Cerebellum (tissue), 4 donors: ENCODE measurements at places on chromosomes 13 and 19. TPM values are rescaled to one million over a fixed set of nuclear protein-coding genes. Genes with fewer than 3 reads are reported as not detected.

IL12RB1 gene
- total RNA-seq = 0.18 TPM

COL4A1 gene
- total RNA-seq = 151 TPM

MCF2L gene
- total RNA-seq = 109 TPM

ABCA7 gene
- 10.3 TPM for total RNA-seq

TMEM59L gene
- total RNA-seq = 28.9 TPM

PODNL1 gene
- 0.45 TPM for total RNA-seq

SIAH3 gene
- total RNA-seq = 18.0 TPM

AMER2 gene
- 113 TPM for total RNA-seq

ZNF548 gene
- total RNA-seq = 45.7 TPM

CCNA1 gene
- total RNA-seq = 6.6 TPM

ZNF578 gene
- total RNA-seq = 21.2 TPM

ZNF816 gene
- total RNA-seq = 8.9 TPM

ADGRE3 gene
- not detected for total RNA-seq

FARSA gene
- 42.3 TPM for total RNA-seq

UBE2L5 gene
- 0.64 TPM for total RNA-seq

GRCh38 chr19:30024091-30024490 lies 82.1 kb downstream of the URI1 start:
- DNase-seq = no peak

GRCh38 chr13:78816592-78816991 lies 157.6 kb upstream of the OBI1 start:
- DNase-seq = no peak

DNA sequence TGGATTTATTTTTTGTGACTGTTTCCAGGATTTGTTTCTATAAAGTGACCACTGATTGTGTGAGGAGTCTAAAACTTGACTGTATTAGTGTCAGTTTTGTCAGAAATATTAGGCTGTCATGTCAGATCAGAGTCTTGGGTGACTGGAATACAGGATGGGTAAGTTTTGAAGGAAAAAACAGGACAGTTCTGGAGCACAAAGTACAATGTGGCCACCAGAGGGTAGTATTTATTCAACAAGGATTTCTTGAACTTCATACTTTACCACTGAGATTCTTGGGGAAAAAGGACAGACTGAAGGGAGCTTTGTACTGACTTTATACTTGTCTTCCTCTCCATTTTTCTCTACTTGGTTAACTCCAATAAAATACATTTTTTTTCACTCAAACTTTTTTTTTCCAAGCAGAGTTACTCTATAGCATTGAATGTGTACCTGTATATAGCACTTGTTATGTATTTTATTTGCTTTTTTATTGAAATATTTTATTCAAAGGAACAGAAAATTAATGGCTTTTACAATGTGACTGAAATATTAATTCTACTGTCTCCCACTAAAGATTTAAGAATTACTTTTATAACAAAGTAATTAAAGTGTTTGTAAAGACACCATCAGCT lies 51.1 kb downstream of the LMO7 start:
- DNase-seq = no peak

DNA sequence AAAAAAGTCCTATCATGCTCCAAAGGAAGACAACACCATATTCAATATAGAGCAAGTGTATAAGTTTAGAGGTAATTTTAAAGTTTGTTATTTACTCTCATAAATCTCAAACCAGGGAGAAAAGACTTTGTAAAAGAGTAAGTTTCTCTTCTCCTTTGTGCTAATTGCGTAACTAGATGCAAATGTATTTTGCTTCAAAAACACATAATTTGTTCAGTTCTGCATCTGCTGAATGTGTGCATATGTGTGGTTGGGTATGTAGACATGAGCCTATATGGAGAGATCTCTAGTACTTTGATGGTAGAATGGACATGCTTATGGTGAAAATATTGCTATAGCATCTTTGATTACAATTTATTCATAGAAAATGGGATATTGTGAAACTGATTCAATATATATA lies 17.8 kb upstream of the MIR17HG start:
- no peak for DNase-seq

DNA sequence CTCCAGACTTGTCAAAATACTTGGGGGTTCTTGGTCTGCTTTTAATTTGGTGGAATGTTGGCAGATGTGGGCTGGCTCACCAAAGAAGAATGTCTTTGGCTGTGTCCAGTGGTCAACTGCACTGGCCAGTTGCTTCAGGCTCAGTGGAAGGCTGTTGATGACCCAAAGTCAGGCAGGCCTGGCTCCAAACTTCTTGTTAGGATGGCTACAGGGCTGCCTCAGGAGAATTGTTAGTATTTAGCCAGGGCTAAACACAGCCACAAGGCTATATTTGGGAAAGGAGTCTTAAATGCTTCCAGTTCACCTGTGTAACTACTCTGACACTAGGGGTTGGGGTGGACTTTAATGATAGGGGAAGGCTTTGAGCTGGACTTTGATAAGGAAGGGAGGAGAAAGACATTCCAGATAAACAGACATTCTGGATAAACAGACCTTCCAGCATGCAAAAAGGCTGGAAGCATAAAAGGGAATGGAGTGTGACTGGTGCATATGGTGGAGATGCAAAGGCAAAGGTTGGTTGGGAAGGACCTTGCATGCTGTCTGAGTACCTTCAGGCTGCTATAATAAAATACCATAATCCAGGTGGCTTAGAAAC lies 116.8 kb downstream of the FOXO1 start:
- no peak for DNase-seq

- DNase-seq = no peak
Measured at GRCh38 chr19:53088091-53088490, 15.1 kb downstream of the ZNF160 start.

DNA sequence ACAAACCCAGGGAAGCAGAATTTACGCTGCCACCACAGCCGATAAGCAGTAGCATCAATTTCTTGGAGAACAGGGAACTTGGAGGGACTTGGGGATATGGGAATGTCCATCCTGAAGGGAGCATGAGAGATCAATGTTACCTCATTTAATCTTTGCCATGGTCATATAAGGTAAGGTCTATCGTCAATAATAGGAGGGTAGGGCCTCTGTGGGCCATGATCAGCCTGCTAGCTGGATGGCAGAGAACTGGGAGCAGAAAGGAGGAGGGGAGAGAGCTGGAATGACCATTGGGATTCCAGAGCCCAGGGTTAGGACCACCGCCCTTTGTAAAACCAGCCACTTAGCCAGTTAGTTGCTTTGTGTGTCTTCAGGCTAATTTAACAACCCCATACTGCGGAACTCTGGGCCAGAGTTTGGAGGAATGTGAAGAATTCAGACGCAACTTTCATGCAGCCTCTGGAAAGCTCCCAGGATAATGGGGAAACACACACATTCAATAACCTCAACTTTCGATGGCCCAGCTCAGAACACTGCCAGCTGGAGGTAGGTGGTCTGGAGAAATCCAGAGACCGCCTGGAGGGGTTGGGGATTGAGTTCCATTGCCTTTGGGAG lies 40.3 kb downstream of the ZNF557 start:
- DNase-seq = no peak

DNA sequence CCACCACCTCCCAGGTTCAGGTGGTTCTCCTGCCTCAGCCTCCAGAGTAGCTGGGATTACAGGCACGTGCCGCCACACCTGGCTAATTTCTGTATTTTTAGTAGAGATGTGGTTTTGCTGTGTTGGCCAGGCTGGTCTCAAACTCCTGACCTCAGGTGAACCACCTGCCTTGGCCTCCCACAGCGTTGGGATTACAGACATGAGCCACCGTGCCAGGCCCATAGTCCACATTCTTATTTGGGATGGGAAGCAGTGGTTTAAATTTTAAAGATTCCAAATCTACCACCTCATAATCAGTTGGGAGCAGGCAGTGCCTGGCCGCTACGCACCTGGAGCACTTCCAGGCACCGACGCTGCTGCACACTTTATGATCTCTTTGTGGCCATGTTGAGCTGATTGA lies 160.6 kb upstream of the SOX1 start:
- no peak for DNase-seq

DNA sequence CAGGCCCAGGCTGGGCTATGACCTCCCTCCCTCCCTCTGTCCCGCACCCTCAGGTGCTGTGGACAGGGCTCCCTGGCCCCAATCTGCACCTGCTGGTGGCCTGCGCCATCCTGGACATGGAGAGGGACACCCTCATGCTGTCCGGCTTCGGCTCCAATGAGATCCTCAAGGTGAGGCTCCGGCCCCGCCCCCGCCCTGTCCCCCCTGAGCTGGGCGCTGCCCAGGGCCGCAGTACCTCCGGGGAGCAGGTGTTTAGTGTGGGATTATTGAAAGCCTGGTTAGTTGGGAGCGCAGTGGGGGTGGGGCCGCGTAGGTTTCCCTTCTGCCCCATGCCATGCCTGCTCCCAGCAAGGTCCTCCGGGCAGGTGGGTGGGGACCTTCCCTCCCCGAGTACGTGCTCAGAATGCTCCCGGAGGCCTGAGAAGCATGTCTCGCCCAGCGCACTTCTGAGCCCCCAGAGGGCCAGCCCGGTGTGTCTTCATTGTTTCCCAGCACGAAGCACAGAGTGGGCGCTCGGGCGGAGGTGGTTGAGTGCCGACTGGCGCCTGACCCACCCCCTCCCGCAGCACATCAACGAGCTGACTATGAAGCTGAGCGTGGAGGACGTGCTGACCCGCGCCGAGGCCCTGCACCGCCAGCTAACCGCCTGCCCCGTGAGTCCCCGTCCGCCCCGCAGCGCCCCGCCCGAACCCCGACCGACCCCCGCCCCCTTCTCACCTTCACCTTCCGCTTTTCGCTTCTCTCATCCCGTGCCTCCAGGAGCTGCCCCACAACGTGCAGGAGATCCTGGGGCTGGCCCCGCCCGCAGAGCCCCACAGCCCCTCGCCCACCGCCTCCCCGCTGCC lies 8.8 kb downstream of the IL4I1 start:
- no peak for DNase-seq

GRCh38 chr13:76730220-76730619 lies 156.0 kb downstream of the KCTD12 start:
- DNase-seq = no peak

DNA sequence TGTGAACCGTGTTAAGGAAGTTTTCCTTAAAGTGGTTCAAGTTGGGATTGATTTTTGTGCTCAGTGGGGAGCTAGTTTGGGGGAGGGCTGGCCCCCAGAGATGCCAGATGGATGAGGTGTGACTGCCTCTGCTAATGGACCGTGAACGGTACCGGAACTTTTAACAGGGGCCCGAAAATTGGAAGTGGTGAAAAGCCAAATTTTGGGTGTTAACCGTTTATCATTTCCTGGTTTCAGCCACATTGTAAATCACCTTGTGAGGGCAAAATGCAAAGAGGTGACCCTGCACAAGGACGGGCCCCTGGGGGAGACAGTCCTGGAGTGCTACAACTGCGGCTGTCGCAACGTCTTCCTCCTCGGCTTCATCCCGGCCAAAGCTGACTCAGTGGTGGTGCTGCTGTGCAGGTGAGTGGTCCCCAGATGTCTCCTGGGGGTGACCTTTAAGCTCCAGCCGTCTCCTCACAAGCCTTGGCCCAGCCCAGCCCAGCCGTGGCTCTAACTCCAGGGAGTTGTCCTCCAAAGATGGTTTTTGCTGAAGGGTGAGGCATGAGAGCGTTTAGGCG lies 18.2 kb downstream of the UPF1 start:
- no peak for DNase-seq

GRCh38 chr19:45876161-45876410 lies 9.9 kb downstream of the IRF2BP1 start:
- DNase-seq = no peak

DNA sequence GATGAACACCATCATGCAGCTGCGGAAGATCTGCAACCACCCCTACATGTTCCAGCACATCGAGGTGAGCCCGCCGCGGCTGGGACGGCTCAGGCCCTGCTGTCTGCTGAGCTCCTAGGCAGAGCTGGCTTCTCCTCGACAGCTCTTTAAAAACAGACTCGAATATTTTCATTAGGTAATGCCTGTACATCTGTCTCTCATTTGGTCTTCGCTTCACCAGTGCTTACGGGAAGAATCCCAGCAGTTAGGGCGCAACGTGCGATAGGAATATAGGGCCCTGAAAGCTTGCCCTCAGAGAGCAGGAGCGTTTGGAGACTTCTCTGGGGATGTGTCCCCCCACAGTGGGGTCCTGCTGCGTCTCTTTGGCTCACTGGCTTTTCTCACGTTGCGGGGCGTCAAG lies 63.8 kb upstream of the LDLR start:
- DNase-seq = no peak

DNA sequence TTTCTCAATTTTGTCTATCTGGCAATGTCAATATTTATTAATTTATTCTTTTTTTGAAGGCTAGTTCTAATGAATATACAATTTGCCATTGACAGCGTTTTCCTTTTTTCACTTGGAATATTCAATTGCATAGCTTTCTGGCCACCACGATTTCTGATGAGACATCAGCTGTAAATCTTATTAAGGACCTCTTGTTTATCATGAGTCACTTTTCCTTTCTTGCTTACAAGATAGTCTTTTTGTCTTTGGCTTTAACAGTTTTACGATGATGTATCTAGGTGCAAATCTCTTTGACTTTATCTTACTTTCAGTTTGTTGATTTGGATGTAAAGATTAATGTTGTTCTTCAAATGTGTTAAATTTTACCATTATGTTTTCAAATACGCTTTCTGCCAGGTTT lies 991.6 kb upstream of the SLC10A2 start:
- no peak for DNase-seq

- DNase-seq = no peak
Measured at GRCh38 chr19:6269101-6269886, 10.5 kb downstream of the MLLT1 start.

GRCh38 chr19:29265436-29265835 lies 52.5 kb upstream of the UQCRFS1 start:
- DNase-seq = no peak

GRCh38 chr19:30222428-30222873 lies 149.7 kb upstream of the ZNF536 start:
- no peak for DNase-seq
